ENCODE measurements at places on chromosomes 12 and 14.

- no peak for DNase-seq
These were observed 202.8 kb downstream of the ANO2 start for GRCh38 chr12:5742258-5742657.

DNA sequence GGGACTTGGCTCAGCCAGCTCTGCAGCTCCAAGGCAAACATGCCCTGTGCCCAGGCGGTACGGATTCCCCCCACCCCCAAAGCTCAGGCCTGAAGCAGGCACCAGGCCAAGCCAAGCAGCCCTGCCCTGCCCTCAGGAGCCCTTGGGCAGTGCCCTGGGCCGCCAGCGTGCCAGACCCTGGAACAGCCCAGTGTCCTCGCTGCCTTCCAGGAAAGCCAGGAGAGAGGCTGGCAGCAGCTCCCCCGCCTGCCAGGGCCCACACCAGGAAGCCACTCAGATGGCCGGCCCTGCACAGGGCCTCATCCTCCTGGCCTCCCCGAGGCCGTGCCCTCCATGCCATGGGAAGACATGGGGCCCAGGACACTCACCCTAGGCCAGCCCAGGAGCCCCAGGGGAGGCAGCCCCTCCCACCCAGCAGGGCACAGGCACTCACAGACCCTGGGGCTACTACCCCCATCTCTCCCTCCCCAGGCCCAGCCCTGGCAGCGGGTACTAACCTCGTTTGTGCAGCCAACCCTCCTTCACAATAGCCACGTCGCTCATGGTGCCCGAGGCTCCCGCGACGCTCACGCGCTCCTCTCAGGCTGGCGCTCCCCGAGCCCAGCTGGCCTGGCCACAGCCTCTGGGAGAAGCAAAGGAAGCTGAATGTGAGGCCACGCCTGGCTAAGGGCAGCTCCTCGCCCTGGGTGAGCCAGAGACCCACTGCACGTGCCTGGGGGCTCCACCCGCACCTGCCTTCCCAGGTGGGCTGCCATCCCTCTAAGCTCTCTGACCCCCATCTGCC lies 3.3 kb downstream of the AKT1 start:
- no peak for DNase-seq

DNA sequence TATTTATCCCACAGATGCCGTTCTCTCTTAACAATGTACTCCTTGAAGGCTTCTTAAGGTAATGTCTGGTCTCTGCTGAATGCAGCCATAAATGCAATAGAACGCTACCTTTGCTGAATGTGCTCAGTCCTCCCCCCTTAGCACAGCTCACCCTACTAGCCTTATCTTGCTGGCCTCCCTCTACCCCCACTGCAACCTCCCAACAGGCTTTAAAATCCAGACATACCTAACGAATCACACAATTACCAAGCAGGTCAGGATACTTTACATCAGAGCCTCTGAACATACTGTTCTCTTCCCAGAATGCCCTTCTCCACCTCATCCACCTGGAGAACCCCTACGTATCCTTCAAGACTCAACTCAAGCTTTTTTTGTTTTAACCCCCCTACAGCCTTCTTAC lies 51.0 kb upstream of the CRADD start:
- DNase-seq, result no peak

GRCh38 chr12:14390449-14390848 lies 25.0 kb downstream of the ATF7IP start:
- DNase-seq, result no peak

- no peak for DNase-seq
These were observed 115.8 kb downstream of the DAD1 start for GRCh38 chr14:22472935-22473854.

GRCh38 chr14:97233319-97233985 lies 436.3 kb downstream of the VRK1 start:
- no peak for DNase-seq

GRCh38 chr12:49675137-49675536 lies 32.1 kb downstream of the FMNL3 start:
- no peak for DNase-seq

GRCh38 chr14:102200690-102201352 lies 61.1 kb downstream of the WDR20 start:
- DNase-seq, result no peak

GRCh38 chr12:128137140-128137539 lies 129.8 kb upstream of the TMEM132C start:
- DNase-seq, result no peak

DNA sequence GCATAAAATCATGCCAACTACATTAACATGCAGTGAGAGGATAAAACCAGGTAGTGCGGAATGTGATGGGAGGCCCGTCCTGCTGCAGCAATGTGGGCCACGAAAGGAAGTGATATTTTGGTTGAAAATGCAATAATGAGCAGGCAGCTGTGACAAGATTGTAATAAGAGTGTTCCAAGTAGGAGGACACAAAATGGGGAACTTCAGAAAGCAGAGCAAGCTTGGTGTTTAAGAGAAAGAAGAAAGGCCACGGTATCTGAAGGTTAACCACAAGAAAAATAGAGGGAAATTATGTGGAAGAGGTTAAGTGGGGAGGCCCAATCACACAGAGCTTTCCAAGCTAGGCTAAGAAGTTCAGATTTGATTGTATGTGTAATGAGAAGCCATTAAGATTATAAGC lies 34.3 kb downstream of the OVCH1 start:
- DNase-seq, result no peak

DNA sequence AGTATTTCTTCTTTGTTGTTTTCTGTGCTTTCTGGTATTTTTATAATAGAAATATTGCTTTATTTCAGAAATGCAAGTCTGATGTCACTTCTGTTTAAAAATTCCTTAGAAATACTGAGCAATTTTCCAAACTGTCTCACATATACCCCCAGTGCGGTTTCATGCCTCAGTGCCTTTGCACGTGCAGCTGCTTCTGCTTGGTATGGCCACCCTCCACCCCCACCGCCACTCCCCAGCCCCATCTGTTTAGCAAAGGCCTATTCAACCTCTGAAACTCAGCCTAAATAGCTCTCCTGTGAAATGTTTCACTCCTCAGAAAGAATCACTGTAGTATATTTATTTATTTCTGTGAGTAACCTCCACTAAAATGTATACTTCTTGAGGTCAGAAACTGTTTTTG lies 52.3 kb downstream of the PPM1H start:
- DNase-seq, result no peak

DNA sequence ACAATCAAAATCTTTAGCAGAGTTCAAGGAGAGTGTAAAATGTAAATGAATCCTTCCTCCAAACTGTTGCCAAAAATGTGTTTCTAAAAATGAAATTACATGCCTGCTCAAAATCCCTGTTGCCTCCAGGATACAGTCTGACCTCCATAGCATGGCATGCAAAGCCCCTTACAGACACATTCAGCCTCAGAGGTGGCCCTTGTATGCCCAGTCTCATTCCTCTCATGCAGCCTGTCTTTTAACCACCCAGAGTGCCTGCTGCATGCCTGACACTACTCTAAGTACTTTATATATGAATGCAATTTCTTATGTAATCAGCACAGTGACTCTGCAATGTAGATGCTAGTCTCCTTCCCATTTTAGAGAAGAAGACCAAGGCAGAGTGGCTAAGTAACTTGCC lies 24.4 kb upstream of the PTPRQ start:
- no peak for DNase-seq
